T-cell (primary cell): ENCODE measurements at places on chromosomes 2 and 18.

- no peak for DNase-seq
These were observed 91.2 kb downstream of the INSIG2 start for GRCh38 chr2:118179445-118179844.

DNA sequence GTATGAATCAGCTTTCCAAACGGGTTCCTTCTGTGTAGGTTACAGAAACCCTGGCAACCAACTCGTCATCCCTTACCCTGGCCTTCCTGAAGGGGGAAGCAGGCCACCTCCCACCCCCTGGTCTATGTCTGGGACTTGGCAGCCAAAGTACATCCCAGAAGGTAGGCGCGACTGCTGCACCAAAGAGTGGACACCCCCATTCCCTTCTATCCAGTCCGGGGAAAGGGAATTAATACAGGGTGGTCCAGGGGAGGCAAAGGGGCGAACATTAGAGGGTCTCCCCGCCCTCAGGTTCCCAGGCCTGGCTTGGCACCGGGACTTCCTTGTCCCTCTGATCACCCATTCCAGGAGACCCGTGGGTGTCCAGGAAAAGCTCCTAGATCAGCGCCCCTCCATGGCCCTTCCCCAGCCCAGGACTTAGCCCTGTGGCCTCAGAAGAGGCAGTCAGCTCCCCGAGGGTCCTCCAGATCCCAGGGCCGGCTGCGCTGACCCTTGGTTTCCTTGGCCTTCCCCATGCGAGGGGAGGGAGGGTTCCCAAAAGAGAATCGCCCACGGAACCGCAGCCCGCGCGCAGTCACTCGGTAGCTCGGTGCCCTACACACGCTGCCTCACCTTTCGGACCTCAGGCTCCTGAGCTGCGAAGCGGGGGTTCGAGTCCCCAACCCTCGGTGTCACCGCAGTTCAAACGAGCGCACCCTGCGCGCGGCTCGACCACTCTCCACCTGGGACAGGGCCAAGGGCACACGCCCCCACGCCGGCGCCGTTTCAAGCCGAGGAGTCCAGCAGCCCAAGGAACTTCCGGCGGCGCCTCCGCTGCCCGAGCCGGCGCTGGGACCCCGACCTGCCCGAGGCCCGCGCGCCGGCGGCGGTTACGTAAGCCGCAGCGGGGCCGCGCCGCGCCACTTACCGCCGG, at the start of gene PER2:
Gene PER2 (minus strand): TSS at position 874 of the 913 bp plus-strand sequence. CDS start 10,674 bp downstream, outside the sequence.
- peak; percentile 41 for DNase-seq

DNA sequence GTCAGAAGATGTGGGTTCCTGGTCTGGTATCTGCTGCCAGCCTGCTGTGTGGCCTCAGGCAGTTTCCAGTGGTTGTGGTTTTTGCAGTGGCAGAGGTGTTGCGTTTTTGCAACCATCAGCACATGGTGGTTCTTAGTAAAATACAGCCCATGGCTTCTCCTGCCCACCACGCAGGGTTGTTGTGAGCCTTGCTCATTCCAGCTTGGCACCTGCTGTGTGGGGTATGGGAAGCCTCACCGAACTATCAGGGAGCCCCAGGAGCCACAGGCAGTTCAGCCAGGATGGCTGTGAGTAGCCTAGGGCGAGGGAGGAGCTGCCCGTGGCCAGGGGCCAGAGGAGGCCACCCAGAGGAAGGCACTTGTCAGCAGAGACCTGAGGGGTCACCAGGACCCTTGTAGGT, 9.8 kb downstream of the ARID5A start:
- DNase-seq: no peak

- no peak for DNase-seq
These were observed 1.4 kb downstream of the GPBAR1 start for GRCh38 chr2:218262237-218262600.

- DNase-seq: no peak
These were observed 49.3 kb downstream of the CD226 start for GRCh38 chr18:69898241-69898861.

DNA sequence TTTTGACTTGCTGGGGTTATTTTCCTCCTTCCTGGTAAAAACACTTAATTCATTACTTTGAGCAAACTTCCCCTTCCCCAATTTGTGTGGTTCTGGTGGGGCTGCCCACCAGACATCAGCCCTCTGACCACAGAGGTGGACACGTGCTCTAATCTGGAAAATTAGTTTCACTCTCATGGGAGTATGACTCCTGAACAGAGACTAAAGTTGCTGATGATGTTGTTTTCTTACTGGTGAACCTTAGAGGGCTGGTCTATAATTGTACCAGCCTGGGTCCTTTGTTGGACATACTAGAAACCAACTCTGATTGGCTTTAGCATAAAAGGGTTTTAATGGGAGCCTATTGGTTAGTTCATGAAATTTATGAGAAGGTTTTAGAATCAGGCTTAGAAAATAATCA, 54.1 kb upstream of the ACYP2 start:
- DNase-seq: no peak

GRCh38 chr18:42394238-42394637, 439.2 kb downstream of the PIK3C3 start:
- DNase-seq: no peak

GRCh38 chr18:56148373-56148772, 490.0 kb downstream of the TXNL1 start:
- no peak for DNase-seq

GRCh38 chr2:203237346-203238238, 1.2 kb upstream of the CYP20A1 start:
- no peak for DNase-seq

- no peak for DNase-seq
These were observed 313.8 kb downstream of the PDE11A start for GRCh38 chr2:177758591-177759371.

- DNase-seq: no peak
These were observed 71.1 kb downstream of the DOCK10 start for GRCh38 chr2:224971214-224971613.
